ENCODE measurements at places on chromosomes 6 and 20. TPM values are rescaled to one million over a fixed set of nuclear protein-coding genes. Genes with fewer than 3 reads are reported as not detected.

The DEFB132 gene
- not detected for total RNA-seq

The MRPS18B gene
- 132 TPM for total RNA-seq

The OPRL1 gene
- 0.33 TPM for total RNA-seq

The C6orf52 gene
- total RNA-seq: 1.9 TPM

The PKIB gene
- total RNA-seq: 0.23 TPM

The DEF6 gene
- total RNA-seq: 8.9 TPM

The SOBP gene
- total RNA-seq: 4.3 TPM

The PCSK2 gene
- total RNA-seq: not detected

DNA sequence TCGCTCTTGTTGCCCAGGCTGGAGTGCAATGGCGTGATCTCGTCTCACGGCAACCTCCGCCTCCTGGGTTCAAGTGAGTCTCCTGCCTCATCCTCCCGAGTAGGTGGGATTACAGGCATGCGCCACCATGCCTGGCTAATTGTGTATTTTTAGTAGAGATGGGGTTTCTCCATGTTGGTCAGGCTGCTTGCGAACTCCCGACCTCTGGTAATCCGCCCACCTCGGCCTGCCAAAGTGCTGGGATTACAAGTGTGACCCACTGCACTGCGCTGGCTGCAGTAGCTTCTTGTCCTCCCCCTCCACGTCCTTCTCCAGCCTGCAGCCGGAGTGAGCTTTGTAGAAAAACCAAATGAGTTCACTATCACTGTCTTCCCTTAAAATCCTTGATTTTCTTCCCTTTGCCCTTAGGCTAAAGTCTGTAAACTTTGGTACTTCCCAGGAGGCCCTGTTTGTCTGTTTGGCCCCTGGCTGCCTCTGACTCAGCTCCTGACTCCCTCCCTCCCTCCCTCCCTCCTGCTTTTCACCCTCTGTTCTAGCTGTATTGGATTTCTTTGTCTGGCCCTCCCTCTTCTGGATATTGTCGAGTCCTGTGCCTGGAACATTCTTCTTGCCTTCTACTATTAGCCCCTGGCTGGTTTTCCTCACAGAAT is 12.9 kb downstream of the PARD6B start:
- peak; percentile 79 for DNase-seq

DNA sequence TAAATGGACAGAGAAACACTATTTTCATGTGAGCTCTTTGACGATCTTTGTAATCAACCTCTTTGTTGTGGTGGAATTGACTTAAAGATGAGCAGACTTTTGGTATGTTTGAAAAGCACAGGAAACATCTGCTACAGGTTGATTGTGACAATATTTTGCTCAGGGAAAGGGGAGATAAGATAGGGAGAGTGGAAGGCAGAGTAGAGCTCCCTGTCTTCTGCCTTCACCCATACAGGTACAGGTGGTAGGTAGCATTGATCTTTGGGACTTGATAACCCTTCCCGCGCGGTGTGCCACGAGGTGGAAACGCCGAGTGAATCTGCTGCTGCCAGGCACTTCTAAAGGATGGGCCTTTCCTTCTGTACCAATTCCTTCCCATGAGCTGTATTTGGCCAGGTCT is 183.6 kb downstream of the UTRN start:
- no peak for DNase-seq

DNA sequence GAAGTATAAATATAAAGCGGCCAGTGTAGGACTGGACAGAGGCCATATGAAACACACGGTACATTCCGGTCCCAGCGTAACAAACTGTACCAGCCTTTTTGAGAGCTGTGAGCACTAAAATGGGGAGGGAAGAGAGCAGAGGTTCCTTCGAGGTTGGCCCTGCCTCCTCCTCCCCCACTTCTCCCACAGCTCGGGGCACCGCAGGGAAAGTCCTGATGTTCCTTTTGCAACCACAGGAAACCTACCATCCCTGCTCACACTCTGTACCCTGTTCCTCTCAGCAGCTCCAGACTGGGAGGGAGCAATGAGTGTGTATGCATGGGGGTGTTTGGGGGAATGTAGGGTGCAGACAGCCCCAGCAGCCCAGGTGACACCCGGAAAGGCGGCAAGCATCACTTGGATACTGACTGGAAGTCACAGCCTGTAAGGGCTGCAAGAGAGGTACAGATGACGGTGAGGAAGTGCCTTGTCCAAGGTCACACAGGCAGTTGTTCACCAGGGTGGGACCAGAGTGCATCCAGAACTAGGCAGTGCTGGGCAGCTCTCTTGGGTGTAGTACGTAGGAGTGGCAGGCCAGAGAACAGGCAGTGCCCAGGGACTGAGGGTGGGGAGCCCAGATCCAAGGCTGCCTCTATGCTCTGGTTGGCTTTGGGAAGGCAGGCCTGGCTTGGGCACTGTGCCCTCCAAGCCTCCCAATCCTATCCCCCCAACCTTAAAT is 11.0 kb upstream of the ARMC12 start:
- DNase-seq: no peak

DNA sequence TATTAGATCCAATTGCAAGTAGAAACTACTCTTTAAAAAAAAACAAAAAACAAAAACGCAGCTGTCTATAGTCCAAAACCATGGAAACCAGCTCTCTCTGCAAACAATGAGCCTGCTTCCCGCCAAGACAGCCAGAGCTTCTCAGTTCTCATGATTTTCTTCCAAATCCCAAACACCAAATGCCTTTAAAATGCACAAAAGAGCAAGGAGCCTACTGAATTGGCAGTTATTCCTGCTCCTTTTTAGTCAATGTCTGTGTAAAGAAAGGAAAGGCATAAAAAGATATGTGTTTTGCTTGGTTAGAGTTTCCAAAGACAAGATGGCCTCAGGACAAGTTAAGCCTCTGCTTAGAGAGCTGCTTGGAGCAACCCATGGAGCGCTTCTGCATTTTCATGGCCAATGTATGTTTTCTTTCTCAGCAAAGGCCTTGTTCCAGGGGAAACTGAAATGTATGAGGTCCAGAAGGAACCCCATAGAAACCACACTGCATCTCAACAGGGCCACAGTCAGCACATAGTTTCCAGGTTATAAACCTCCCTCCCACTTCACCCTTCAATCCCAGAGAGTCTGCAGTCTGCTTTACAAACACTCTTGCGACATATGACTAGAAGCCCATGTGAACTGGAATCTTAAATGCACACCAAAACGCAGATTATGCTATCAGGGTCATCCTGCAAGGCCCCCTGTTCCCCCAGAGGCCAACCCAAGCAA is 209.3 kb upstream of the TAB2 start:
- no peak for DNase-seq

DNA sequence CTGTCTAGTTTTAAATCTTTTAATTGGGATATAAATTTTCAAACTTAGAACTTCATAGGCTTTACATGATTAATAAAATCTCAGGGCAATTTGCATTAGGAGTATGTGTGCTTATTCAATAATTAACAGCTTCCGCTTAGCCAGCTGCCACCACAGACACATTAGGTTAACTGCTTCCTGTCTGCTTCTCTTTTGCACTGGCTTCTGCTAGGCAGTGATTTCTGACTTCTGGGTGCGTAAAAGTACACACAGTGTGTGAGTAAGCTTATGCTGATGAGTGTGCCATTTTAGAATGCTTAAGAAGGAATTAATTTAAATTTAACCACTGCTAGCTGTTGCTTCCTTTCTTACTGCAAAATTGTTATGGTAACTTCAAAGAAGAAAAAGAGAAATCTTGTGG is 73.9 kb downstream of the F13A1 start:
- DNase-seq: no peak

DNA sequence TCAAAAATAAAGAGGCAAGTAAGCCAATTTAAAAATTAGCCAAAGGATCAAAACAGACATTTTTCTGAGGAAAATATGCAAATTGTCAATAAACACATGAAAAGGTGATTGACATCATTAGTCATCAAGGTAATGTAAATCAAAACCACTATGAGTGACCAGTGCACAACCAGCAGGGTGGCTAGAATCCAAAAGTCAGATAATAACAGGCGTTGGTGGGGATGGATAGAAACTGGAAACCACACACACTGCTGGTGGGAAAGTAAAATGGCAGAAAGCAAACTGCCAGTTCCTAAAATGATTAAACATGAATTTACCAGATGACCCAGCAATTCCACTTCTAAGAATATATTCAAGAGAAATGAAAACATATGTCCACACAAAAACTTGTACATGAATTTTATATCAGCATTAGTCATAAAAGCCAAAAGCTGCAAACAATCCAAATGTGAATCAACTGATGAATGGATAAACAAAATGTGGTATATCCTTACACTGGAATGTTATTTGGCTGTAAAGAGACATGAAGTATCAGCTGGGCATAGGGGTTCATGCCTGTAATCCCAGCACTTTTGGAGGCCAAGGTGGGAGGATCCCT is 74.8 kb upstream of the MBOAT1 start:
- no peak for DNase-seq

DNA sequence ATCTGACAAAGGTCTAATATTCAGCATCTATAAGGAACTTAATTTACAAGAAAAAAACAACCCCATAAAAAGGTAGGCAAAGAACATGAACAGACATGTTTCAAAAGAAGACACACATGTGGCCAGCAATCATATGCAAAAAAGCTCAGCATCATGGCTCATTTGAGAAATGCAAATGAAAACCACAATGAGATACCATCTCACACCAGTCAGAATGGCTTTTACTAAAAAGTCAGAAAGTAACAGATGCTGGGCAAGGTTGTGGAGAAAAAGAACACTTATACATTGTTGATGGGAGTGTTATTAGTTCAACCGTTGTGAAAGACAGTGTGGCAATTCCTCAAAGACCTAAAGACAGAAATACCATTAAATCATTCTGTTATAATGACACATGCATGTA is 289.9 kb upstream of the MMS22L start:
- no peak for DNase-seq

GRCh38 chr6:82588859-82589412 is 225.3 kb downstream of the TPBG start:
- no peak for DNase-seq

- DNase-seq: no peak
Measured at GRCh38 chr6:30394139-30394538, 49.2 kb downstream of the RPP21 start.

- no peak for DNase-seq
Measured at GRCh38 chr6:19153270-19153980, 683.7 kb upstream of the ID4 start.

- DNase-seq: no peak
Measured at GRCh38 chr20:51553897-51554486, 11.5 kb upstream of the NFATC2 start.

DNA sequence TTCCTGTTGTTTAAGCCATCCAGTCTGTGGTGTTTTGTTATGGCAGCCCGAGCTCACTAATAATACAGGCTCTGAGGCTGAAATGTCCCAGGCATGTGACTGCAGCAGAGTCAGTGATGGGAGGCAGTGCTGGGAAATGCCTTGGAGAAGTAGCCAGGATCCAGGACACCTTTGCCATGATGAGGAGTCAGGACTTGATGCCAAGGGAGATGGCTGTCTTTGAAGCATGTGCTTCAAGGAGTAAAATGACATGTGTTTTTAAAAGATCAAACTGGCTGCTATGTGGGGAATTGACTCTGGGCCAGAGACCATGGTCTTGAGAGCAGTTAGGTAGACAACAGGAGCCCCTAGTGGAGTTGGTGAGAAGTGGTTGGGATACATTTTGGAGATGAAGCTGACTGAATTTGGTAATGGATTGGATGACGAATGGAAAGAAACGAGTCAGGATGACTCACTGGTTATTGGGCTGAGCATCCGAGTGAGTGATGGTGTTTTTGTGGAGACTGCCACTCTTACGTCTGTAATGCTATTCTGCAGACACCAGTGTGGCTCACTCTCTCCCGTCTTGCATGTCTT is 322.2 kb downstream of the PLCB1 start:
- DNase-seq: peak; percentile 98

DNA sequence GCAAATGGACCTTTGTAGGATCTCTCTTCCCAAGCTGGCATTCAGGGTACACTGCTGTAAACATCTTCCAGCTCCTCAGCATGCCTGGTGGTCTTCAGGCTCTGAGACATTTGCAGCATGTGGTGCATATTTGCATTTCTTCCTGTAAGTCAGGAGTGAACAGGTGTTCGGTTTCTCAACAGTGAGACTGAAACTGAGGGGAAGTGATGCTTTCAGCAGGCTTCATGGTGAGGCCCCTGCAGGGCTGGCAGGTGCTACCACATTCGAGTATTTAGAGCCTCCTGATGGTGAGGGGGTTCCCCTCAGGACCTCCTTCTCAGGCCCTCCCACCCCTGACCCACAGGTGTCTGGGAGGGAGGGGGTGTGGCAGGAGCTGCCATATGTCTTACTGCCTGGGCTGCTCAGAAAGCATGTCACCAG is 15.1 kb downstream of the MYBL2 start:
- no peak for DNase-seq

DNA sequence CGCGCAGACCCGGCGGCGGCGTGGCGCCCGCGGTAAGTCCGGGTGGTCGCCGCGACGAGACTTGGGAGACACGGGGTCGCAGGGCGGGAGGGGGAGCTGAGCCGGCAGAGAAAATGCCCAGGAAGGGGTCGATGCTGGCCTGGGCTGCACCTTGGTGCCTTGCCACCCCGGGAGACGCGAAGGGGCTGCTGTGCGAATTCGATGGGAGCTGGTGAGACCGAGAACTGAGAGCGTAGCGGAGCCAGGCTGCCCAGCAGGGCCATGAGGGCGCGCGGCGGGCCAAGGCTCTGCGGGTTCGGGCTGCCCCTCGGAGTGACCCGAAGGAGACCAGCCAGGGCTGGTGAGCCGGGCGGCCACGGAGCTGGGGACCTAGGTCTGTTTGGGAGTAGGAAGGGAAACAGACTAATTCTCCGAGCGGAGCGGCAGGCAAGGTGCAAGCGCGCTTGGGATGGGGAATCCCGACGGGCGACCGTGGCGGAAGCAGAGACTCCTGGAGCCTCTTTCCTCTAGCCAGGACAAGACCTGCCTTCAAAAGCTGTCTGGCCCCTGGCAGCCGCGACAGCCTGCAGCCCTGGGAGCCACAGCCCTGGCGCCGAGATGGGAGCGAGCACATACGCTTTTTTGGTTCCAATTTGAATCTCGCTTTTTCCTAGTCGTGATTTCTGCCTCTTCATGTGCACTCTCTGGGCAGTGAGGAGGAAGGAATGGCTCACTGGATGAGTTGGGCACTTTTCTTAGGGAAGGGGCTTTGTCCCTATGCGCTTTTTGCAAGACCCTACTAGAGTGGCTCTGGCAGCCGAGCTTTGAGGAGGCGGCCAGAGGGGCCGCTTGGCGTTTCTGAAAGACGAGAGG is 691 bp downstream of the SYNDIG1 start:
- DNase-seq: peak; percentile 5

- DNase-seq: no peak
Measured at GRCh38 chr6:90078513-90079289, 184.4 kb downstream of the GJA10 start.

GRCh38 chr20:18853946-18854646 is 40.5 kb downstream of the SCP2D1 start:
- DNase-seq: no peak

GRCh38 chr20:3847429-3847940 is 851 bp downstream of the MAVS start:
- DNase-seq: no peak

DNA sequence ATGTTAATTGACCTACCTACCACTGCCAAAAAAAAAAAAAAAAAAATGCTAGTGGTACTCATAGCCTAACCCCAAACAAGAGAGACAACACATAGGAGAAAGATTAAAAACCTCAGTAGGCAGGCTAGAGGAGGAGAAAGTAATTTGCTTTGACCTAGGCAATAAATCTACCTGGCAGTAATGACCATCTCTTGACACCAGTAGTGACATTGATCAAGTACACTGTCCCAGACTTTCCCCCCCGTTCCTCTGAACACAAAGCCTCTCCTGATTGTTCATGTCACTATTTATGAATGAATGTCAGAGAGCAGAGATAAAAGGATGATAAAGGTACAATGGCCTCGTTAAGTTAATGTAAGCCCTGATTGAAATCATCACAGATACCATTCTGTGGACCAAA is 746.8 kb downstream of the CBLN4 start:
- no peak for DNase-seq
